ENCODE measurements at places on chromosomes 6 and 20.

GRCh38 chr20:24952376-24953208, 3.5 kb downstream of the CST7 start:
- no peak for DNase-seq

- no peak for DNase-seq
These were observed 105.9 kb downstream of the TRERF1 start for GRCh38 chr6:42345696-42346416.

DNA sequence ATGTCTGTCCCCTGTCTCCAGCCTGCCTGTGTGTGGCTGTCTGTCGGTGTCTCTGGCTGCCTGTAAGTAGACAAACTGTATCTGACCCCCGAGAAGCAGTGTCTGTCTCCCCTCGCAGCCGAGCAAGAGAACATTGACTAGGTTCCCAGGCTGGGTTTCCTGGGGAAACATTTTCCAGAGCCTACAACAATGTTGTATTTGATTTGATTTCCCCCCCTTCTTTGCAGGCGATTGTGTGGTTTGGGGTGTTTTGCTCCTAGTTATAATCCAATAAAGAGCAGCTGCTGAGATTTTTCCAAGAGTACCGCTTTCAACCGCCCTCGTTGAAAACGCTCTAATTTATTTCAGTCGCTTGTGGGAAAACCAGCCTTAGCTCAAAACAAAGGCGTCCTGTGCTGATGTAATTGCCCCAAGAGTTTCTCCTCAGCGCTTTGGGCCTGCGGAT, 92.6 kb downstream of the CDC5L start:
- DNase-seq, result peak; percentile 65

DNA sequence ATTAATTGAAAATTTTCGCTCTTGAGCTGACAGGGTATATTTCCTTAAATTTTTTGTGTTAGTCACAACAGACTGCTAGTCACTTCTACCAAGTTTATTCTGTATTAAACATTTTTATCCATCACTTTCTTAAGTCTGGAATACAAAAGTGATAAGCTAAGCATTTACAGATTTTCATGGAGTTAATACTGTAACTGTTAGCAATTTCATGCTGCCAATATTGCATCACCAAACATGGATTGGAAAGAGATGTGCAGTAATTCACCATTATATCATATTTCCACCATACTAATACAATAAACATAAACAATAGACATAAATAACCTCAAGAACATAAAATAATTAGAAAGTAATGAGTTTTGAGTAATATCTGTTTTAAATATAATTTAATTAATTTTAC, 854.0 kb upstream of the CITED2 start:
- no peak for DNase-seq

GRCh38 chr6:142783499-142783898, 161.5 kb downstream of the HIVEP2 start:
- no peak for DNase-seq

DNA sequence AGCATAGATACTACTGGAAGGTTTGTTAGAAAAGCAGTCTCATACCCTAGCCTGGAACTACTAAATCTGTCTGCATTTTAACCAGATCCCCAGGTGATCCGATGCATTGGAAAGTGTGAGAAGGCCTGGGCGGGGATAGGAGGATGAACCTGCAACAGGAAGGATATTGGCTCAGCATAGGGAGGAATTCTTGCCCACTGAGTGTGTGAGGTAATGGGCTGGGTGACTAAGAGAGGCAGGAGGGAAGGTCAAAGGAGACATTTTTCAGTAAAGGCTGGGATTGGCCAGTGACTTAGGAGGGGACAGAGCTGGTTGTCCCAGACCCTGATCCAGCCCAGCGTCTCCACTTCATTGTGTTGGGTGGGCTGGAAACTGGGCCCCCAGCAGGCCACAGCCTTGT, 191.0 kb upstream of the LRFN2 start:
- no peak for DNase-seq

GRCh38 chr6:84581494-84582259, 182.7 kb downstream of the TBX18 start:
- peak; percentile 57 for DNase-seq

GRCh38 chr6:52664991-52665686, 5.8 kb upstream of the TMEM14A start:
- DNase-seq, result no peak

DNA sequence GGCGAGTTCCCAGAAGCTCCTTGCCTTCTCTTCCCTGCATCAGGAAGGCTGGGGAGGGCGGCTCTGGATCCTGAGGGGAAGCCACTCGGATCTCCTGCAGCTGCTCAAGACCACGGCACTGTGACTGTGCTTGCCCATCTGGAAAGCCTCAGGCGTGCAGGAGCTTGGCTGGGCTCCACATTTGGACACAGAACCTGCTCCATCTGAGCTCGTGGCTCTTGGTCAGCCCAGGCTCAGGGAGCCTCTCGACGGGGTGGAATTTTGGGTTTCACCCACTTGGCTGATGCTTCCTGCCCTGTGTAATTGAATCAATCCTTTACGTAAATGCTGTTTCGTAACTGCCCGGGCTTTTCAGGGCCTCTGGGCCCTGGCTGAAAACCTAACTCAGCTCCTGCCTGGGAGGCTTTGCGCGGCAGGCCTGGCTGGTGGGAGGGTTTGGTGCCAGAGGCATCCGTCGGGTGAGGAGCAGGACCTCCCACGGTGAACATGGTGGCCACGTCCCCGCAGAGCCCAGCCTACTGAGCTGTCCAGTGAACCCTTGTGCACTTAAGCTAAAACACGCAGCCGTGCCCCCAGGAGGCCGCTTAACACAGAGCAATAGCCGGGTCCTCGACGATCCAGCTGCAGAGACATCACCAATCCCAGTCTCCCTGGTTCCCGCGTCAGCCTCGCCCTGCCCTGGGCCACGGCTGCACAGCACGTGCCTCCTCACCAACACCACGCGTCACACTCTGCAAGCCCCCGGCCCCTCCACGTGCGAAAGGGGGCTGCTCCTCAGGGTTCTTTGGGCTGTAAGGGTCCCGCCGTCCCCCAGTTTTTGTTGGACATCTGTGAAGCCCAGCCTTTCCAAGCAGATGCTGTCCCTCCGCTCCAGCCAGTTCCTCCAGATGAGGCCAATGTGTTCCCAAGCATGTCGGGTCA, 241.0 kb downstream of the DLL1 start:
- no peak for DNase-seq

DNA sequence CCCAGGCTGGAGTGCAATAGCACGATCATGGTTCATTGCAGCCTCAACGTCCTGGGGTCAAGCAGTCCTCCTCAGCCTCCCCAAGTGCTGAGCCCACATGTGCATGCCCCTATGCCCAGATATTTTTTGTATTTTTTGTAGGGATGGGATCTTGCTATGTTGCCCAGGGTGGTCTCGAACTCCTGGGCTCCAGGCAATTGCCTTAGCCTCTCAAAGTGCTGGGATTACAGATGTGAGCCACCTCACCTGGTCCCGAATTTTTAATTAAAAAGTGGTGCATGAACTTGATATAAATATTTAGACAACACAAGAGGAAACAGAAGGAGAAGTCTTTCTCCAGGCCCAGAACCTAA, 7.1 kb upstream of the RNF114 start:
- no peak for DNase-seq

DNA sequence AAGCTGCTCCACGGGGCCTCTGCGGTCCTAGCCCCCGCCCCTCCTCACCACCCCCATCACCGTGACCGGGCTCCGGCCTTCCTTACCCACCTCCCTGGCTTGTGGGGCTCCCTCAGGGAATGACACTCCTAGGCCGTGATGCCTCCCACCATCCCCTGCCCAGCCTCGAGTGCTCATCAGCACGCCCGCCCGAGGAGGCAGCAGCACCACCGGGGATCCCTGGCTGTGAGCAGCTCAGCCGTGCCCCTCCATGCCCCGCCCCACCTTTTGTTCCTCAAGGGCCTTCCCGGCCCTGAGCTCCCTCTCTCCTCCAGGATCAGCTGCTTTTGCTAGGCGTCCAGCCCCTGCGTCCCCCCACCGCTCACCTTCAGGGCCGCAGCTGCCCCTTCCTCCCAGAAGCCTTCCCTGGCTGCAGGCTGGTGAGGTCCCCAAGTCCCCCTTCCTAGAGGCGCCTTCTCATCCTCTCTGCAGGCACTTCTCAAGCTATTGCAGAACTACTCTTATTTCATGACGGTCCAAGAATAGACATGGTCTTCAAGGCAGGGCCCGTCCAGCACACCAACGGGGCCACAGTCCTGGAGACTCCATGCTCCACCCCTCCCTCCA, 3.0 kb downstream of the FNDC11 start:
- DNase-seq, result no peak

DNA sequence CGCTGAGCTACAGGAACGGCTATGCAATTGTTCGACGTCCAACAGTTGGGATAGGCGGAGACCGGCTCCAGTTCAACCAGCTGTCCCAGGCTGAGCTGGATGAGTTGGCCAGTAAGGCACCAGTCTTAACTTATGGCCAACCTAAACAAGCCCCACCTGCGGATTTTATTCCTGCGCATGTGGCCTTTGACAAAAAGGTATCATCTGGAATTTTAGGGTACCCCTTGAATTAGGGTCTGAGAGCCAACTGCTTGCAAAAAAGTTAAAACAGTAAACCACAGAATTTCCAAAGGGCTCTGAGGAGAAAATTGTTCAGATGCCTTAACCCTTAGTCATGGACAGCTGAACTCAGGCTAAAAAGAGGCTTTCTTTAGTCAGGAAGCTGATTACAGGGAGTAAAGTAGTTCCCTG, 3.8 kb downstream of the EFHC1 start:
- DNase-seq, result peak; percentile 92

- no peak for DNase-seq
These were observed 106.8 kb upstream of the RIPOR2 start for GRCh38 chr6:25042536-25042935.

GRCh38 chr6:167141667-167142432, 15.9 kb downstream of the GPR31 start:
- peak; percentile 77 for DNase-seq

- DNase-seq, result no peak
These were observed 166.5 kb downstream of the SOBP start for GRCh38 chr6:107656401-107656800.

DNA sequence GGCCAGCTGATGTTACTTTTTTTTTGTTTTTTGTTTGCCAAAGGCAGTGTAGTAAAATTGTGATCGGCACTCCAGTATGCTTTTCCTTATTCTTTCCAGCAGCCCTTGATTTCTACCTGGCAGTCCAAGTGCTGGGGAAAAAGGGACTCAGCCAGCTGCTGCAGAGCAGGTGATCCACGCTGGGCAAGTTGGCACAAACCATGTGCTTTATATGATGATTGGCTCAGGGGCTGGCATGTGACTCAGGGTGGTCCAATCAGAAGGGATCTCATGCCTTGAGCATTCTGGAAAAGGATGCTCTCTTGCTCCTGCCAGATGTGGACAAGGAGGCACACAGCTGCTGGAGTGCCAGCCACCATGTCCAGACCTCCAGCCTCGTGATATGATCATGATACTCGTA, 54.5 kb downstream of the SULF2 start:
- DNase-seq, result no peak

- DNase-seq, result peak; percentile 60
These were observed 648.7 kb upstream of the FLRT3 start for GRCh38 chr20:14986026-14986655.

- no peak for DNase-seq
These were observed 3.1 kb downstream of the HLA-C start for GRCh38 chr6:31268836-31269235.

- no peak for DNase-seq
These were observed 24.5 kb downstream of the GZF1 start for GRCh38 chr20:23386304-23387117.

DNA sequence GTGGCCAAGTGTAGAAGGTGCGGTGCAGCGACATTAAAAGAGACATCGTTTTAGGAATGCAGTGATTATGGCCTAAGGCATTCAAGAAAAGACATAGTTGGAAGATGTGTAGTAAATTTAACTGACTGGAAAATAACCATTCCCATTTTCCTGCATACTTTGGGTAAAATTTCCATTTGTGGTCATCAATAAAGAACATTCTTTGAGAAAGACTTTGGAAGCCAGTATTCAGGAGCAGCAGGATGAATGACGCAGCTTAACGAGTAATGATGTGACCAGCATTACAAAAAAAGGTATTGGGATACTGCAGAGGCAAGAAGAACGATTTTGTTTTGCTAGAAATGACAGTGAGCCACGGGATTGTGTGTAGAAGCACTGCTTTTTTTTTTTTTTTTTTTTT, 7.0 kb upstream of the RWDD1 start:
- peak; percentile 71 for DNase-seq

DNA sequence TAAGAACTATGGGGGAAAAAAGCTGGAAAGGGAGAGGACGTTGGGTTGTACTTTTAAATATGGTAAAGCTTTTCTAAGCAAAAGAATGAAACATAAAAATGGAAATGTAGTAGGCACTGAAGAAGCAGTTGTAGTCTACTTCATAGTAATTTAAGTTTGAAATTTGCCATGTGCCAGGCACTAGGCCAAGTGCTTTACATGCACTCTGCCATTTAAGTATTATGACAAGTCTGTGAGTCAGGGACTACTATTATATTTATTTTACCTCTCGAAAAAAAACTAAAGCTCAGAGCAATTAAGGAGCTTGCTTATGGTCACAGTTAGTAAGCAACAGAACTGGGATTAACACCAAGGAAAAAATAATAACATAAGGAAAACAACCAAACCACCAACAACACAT, 257.8 kb downstream of the GMDS start:
- peak; percentile 42 for DNase-seq

- peak; percentile 80 for DNase-seq
These were observed 7.5 kb upstream of the PHACTR1 start for GRCh38 chr6:12709116-12709515.

DNA sequence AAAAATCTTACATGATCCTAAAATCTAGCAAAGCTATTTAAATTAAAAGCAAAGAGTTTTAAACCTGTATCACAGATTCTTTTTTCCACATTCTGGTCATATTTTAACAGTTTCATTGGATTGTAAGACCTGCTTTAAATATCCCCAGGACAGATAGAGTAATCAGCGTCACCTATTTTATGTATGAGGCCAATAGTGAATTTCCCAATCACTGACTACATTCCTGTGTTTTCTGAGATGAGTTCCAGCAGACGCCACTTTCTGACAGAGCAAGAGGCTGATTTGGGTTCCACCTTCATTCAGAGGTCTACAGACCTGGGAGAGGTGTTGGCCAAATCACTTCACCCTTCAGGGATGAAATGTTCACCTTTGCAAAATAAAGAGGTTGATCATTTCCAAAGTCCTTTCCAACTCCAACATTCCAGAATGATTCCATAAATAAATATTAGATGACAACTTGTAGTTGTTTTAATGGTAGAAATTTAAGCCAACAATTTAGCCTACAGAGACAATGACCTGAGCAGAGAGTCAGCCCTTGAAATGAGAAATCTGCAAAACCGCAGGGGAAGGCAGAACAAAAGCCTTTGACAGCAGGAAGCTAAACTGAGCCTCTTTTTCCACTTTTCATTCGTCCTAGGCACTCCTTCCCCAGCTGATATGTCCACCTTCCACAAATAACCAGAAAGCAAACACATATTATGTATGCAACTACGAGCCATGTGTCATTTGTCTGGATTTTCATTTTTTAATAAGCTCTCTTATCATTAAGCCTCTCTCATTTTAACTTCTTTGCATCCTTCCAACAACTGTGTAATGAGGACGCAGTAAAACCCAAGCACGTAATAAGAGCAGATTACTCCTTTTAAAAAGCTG, 105.2 kb downstream of the TFAP2A start:
- DNase-seq, result no peak

Measured in astrocyte of the hippocampus (primary cell).